Effector memory CD4-positive, alpha-beta T cell (primary cell): ENCODE measurements at places on chromosomes 2 and 18.

DNA sequence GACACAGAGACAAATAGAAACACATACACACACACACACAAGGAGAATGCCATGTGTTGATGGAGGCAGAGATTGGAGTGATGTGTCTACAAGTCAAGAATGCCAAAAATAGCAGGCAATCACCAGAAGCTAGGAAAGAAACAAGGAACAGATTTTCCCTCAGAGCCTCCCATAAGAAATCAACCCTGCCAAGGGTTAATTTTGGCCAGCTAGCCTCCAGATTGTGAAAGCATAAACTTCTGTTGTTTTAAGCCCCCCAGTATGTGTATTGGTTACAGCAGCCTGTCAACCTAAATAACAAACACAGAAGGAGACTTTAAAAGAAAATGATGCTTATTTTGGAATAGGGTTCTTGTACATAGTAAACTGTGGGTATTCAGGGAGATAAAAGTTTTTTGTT, 5.6 kb upstream of the STK39 start:
- no peak for DNase-seq

GRCh38 chr2:234292962-234293243, 204.0 kb downstream of the ARL4C start:
- DNase-seq, result no peak

- no peak for DNase-seq
These were observed 150.9 kb downstream of the COL6A3 start for GRCh38 chr2:237262838-237263771.

- DNase-seq, result no peak
These were observed 75.3 kb downstream of the MERTK start for GRCh38 chr2:111973701-111974100.

- DNase-seq, result no peak
These were observed 4.6 kb downstream of the NEURL3 start for GRCh38 chr2:96500385-96501066.

DNA sequence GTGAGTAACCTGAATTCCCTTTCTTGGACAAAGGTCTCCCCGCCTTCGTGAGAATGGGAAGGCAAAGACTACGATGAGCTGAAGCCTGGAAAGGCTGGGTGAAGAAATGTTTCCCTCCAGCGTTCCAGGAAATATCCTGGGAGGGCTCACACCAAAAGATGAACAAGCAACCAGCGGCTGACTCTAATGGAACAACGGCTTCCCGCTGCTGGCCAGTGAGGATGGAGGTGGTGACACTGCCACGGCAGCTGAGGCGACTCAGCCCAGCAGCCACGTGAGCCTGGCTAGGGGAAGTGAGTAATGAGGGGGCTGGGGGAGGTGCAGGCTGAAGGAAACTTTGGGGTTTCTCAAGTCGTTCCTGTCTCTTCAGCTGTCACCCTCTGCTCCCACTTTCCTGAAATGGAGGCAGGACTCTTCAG, 105.0 kb upstream of the SMAD7 start:
- DNase-seq, result no peak

GRCh38 chr2:191618046-191618780, 59.7 kb upstream of the NABP1 start:
- no peak for DNase-seq
